ENCODE measurements at places on chromosomes 2 and 18.
A peak's percentile ranks its signal among the peaks of the same experiment; 100 is the strongest.

GRCh38 chr18:3037423-3037915, 24.5 kb upstream of the LPIN2 start:
- DNase-seq: peak; percentile 60

- DNase-seq: no peak
These were observed 85.5 kb downstream of the TGOLN2 start for GRCh38 chr2:85242321-85242720.

GRCh38 chr2:223217373-223217772, 165.4 kb downstream of the KCNE4 start:
- DNase-seq: no peak

GRCh38 chr18:32257084-32257785, 67.4 kb downstream of the MEP1B start:
- peak; percentile 36 for DNase-seq

GRCh38 chr2:11397513-11397912, 53.1 kb upstream of the ROCK2 start:
- DNase-seq: no peak

GRCh38 chr2:95113464-95113863, 8.1 kb downstream of the MRPS5 start:
- DNase-seq: no peak

GRCh38 chr2:172775319-172775718, 39.7 kb downstream of the RAPGEF4 start:
- DNase-seq: no peak

- DNase-seq: no peak
These were observed at the start of gene RAPGEF4 for GRCh38 chr2:172735582-172736423. Gene RAPGEF4 (plus strand): TSS chr2:172735845. CDS start chr2:172735984, 139 bp downstream.

DNA sequence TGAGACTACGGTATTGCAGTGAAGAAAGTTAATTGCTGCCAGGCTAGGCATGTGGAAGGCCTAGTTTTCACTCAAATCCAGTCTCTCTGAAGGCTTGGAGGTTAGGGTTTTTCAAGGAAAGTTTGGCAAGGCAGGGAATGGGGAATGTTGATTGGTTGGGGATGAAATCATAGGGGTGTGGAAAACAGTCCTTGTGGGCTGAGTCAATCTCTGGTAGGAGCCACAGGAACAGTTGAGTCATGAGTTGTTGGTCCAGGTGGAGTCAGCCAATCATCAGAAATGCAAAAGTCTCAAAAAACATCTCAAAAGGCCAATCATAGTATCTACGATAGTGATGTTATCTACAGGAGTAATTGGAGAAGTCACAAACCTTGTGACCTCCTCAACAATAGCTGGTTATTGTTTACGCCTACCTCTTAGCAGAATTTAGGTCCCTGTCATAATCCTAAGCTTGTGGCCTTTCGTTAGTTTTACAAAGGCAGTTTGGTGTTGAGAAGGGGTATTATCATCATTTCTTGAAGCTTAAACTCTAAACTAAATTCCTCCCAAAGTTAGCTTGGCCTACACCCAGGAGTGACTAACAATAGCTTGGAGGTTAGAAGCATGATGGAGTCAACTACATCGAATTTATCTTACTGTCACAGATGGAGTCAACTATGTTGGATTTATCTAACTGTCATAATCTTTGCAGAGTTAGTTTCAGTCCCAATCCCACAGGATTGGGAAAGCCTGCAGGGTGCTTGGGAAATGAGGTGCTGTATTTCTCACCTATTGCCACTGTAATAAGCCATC, 33.7 kb upstream of the APCDD1 start:
- DNase-seq: no peak

Measured in hematopoietic multipotent progenitor cell treated with erythropoietin and hydrocortisone succinate and interleukin-3 and kit ligand, for 6 days (in vitro differentiated cells).